ENCODE measurements at places on chromosomes 7 and 10.

- DNase-seq, result no peak
Measured at GRCh38 chr10:75956624-75957023, 525.2 kb downstream of the LRMDA start.

DNA sequence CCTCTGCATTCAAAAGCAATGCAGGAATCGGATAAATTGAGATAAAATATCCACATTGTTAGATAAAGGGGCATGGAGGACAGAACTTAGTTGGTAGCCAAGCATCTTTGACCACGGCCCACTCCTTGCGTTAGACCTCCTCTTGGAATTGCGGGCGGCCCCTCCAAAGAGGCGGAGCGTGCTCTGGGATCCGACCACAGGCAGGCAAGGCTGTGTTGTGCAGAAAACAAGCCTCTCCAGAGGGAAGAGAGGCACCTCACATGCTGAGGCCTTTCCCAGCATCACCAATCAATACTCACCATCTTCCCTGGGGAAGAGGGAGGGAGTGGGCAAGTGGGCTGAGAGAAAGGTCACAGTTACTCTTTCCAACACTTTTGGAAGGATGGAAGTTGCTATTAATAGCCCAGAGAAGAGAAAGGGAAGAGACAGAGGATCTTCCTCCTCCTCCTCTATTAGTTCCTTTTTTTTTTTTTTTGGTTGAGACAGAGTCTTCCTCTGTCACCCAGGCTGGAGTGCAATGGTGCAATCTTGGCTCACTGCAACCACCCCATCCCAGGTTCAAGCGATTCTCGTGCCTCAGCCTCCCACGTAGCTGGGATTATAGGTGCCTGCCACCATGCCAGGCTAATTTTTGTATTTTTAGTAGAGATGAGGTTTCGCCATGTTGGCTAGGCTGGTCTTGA, 49.7 kb upstream of the NRF1 start:
- no peak for DNase-seq

DNA sequence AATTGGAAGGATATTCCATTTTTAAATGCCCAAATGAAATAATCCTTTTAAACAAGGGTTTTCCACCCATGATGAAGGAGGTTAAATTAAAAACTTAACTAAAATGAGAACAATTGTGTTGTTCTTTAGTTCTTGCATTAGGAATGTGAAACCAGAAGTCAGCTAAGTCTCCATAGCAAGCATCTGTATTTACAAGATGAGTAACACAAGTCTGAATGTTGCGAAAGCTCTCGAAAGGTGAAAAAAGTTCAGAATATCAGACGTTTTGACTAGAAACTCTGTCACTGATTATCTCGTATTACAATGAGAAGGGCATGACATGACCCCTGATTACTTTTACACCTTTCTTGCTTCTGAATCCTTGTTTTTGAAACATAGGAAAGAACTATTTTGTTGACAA, 149.6 kb downstream of the BICC1 start:
- no peak for DNase-seq

DNA sequence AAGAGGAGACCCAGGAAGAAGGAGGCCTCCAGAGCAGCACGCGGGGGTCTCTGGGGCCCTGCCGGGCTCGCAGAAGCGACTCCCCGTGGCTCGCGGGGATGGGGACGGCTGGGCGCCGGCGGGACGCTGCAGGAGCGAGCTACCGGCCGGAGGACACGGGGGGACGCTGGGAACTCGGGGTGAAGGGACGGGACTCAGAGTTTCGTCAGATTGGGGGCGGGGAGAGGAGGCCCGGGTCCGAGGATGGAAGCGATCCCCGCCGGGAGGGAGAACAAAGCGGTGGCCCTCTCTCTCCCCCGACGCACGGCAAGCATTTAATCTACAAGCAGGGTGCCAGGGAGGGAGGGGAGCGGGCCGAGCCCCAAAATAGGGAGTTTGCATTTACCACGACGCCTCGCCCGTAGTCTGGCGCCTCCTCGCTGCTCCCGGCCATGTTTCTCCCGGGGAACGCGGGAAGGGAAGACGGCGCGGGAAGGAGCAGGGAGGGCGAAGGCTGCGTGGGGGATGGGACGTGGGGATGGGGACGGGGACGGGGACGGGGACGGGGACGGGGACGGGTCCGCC, at the start of gene PRTFDC1:
PRTFDC1 (minus strand) TSS at position 464 of the 564 bp plus-strand sequence; CDS start at position 433, 31 bp downstream.
- peak; percentile 76 for DNase-seq

- no peak for DNase-seq
Measured at GRCh38 chr10:26983156-26983555, 117.1 kb downstream of the ANKRD26 start.

GRCh38 chr10:30256084-30256483, 93.0 kb downstream of the MTPAP start:
- DNase-seq, result no peak

Data from caudate nucleus (tissue), 63 donors.